ENCODE measurements at places on chromosomes 7 and 10.

GRCh38 chr10:11678074-11678793 lies 63.9 kb upstream of the ECHDC3 start:
- H3K4me1 ChIP-seq: peaks cover 16% of the 10 kb centered on the region
- no peak for DNase-seq
- no peaks in the 10 kb centered on the region for H3K27me3 ChIP-seq
- no peaks in the 10 kb centered on the region for H3K36me3 ChIP-seq
- no peak overlapping the region for H3K4me3 ChIP-seq

DNA sequence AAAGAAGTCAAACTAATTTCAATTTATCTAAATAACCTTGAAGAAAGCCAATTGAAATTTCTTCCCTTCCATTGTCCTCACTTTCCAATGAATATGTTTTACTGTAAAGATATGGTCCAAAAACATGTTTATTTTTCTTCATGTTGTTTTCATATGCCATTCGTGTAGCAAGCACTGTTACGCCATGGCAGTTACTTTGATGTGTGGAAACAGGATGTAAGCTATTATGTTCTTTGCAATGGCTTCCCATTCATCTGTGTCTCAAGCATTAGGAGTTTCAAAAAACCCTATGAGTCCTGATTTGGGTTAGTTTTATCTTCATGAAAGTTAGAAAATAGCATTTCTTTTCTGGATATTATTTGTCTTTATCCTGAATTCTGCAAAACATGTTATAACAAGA lies 31.0 kb downstream of the GPR141 start:
- no peaks in the 10 kb centered on the region for H3K4me1 ChIP-seq
- no peaks in the 10 kb centered on the region for H3K36me3 ChIP-seq
- no peak overlapping the region for H3K27ac ChIP-seq

DNA sequence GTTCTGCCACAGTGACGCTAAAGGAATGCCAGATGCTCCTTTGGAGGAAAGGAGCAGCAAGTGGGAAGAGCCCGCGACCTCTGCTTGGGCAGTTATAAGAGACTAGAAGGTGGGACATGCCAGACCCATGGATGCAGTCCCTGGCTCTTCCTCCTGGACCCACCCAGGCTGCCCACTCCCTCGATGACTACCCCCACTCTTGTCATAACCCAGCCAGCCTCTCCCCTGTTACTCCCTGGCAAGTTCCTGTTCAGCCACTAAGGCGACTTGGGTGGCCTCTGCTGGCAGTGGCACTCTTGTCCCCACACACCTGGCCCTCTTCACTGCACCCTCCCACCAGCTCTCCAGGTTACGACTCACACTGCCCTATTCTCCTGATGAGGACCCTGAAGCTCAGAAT lies 33.5 kb downstream of the COL13A1 start:
- no peak overlapping the region for H3K4me3 ChIP-seq
- no peaks in the 10 kb centered on the region for H3K36me3 ChIP-seq
- no peaks in the 10 kb centered on the region for H3K4me1 ChIP-seq

GRCh38 chr7:129864042-129864441 lies 88.7 kb downstream of the UBE2H start:
- no peaks in the 10 kb centered on the region for H3K36me3 ChIP-seq
- DNase-seq: peak; percentile 56
- H3K4me3 ChIP-seq: no peak overlapping the region
- H3K4me1 ChIP-seq: peaks cover 46% of the 10 kb centered on the region
- H3K27me3 ChIP-seq: no peaks in the 10 kb centered on the region

DNA sequence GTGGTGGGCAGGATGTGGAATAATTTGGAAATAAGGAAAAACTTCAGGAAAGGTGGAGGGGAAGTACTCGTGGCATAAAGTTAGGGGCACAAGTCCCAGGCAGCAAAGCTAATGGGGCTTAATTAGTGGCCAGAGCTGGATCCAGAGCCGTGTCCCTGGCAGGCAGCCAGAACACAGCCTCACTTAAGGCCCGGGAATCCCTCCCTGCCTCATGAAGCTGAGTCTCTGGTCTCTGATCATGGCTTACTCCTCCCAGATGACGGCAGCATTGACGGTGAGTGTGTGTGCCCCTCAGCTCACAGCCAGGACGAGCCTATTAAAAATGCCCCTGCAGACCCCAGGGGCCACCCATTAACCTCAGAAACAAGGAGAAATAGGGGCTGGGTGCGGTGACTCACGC lies 48.2 kb upstream of the NPTX2 start:
- H3K27me3 ChIP-seq: no peaks in the 10 kb centered on the region
- no peak overlapping the region for H3K4me3 ChIP-seq
- peak overlapping the region; percentile 80 for H3K27ac ChIP-seq
- no peaks in the 10 kb centered on the region for H3K36me3 ChIP-seq
- no peak for DNase-seq
